ENCODE measurements at places on chromosomes 6 and 20.

DNA sequence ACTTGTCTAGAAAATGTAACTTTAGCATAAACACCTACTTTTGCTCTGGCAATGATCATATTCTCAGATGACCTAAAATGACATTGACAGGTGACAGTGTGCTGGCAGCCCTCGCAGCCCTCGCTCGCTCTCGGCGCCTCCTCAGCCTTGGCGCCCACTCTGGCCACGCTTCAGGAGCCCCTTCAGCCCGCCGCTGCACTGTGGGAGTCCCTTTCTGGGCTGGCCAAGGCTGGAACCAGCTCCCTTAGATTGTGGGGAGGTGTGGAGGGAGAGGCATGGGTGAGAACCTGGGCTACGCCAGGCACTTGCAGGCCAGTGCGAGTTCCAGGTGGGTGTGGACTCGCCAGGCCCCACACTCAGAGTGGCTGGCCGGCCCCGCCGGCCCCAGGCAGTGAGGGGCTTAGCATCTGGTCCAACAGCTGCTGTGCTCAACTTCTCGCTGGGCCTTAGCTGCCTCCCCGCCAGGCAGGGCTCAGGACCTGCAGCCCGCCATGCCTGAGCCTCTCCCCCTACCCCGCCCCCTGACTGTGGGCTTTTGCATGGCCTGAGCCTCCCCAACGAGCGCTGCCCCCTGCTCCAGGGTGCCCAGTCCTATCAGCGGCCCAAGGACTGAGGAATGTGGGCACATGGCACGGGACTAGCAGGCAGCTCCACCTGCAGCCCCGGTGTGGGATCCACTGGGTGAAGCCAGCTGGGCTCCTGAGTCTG, 17.2 kb downstream of the GSTA1 start:
- DNase-seq = no peak

DNA sequence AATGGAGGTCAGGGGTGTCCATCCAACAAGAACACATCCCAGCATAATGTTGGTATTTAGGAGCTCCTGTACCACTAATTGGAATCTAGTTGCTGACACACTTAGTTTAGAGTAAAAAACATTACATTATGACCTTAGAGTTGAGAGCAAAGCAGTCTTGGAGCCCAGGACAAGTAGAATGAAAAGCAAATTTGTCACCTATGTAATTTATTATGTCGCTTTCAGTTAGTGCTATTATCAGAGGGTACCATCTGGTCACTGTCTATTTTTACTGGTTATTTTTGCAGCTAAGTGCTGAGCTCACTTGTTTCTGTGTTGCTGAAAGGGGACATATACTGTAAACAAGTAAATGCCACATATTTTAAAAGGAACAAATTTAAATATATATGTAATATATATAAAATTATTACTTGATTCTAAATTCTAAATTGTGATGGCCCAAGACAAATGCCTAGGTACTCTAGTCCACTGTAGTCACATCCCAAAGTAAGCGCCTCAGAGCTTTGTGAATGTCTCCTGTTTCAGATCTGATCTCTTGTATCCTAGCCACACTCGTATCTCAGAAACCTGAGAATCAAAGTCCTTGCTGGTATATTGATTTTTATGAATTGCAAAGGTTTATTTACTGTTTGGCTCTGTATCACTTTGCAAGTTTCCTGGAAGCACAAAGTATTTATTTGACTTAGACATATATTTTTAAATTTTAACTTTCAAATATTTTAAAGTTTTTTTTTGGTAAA, 148.6 kb upstream of the MAN1A1 start:
- no peak for DNase-seq

DNA sequence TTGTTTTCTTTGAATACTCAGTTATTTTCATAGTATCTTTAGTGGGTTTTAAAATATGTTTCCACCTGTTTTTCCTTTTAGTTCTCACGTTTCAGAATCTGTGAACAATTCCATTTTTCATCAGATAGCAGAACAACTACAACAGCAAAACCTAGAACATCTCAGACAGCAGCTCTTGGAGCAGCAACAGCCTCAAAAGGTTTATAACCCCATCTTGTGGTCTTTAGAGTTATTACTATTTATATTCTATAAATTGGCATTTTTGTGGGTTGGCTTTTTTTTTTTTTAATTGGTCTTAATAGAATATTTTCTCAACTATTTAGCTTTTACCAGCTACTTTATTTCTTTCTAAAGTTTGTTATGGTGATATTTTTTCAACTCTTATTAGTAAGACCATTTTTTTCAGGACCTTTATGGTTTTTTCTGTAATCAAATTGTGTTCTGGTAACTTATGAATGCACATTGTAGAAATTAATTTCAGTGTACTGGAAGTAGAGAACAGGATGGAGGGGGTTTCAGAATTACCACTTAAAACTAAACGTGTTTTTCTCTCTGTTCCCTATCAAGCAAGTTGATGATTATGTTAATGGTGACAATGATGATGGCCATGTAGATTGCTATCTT, 72.2 kb downstream of the SCAF8 start:
- no peak for DNase-seq

GRCh38 chr20:7505835-7506221, 434.4 kb downstream of the HAO1 start:
- no peak for DNase-seq

DNA sequence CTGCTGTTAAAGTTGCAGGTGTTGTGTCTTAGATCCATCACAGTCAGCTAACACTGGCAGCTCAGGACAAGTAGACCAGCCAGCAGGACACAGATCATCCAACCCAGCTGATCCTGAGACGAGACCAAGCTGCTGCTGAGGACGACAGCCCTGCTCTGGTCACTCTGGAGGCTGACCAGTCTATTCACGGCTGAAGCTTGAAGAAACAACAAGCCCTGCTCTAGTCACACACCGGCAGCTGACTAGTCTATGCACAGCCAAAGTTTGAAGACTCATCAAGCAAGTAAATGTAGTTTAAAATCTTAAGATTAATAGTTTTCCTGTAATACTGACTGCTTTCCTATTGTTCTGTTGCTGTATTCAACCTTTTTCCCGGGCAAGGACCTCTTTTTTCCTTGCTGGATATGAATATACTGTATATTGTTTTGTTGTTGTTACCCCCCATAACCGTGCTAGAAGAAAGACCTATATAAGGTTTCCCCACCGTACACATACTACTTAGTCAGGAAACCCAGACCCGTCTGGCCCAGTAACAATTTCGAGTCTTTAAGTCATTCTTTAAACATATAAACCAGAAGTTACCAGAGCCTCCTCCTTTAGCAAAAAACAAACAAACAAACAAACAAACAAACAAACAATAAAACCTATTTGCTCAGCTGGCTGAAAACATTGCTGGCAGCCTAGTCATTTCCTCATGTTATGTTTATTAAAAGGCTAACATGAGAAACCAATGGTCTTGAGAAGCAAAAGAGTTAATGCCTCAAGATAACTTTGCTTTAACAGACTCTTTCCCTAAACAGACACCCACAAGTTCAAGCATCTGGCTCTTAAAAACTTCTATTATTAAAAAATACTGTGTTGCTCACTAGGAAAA, 16.7 kb upstream of the GSTA3 start:
- no peak for DNase-seq

- DNase-seq = no peak
Observed at GRCh38 chr6:40539853-40540252, 47.3 kb downstream of the LRFN2 start.

- no peak for DNase-seq
Observed at GRCh38 chr6:87791982-87792381, 89.9 kb upstream of the AKIRIN2 start.

DNA sequence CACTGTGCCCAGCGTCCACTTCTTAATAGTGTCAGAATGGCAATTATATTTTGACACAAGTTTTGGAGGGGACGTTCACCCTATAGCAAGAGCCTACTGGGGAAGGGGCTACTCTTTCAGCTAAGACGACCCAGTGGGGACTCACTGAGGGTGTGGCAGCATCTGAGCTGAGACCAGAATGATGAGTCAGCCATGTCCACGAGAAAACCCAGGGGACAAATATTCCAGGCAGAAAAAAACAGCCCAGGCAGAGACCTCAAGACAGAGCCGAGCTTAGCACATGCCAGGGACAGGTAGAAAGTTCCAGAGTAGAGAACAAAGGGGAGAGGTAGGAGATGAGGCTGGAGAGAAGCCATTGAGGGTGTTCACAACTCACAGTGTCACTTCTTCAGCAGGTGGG, 11.2 kb downstream of the CNBD2 start:
- DNase-seq = no peak

DNA sequence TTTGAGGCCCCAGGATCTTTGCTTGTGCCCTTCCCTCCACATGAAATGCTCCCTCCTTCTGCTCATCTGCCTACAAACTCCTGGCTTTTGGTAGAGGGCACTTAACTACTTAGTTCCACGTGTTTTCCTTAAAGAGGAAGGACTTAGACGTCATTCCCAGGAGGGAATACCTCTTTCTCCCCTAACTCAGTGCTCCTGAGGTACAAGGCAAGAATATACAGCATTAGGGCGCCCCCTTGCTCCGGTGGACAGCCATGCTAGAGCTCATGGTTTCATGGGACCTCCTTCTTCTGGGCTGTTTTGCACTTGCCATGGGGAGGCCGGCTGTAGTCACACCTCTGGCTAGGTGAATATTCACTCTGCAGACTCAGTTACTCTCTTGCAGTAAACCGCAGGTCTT, 93.8 kb upstream of the LY86 start:
- DNase-seq = no peak

DNA sequence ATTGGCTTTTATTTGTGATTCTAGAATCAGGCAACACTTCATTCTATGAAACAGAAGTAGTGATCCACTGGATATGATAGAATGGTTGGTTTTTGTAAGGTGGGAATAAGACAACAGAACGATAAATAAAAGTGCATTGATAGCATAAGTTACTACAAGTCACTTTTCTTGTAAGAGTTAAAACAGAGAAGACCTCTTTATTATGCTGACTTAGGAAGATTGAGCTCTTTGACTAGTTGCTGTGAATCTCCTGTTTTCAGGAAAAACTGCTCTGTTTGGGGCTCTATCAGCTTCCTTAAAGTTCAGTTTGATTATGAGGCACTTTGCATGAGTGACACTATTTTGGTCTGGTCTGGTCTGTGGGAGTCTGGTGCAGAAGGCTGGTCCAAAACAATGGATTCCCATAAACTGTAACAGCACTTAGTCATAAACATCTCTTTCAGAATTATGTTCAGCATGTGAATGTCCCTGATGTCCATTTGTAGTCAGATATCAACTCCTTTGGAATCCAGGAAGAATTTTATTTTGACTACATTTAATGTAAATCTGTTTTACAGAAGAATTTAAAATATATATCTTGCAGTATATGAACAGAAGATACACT, 35.0 kb upstream of the DSE start:
- DNase-seq = no peak

GRCh38 chr6:133809406-133809805, 79.5 kb upstream of the TCF21 start:
- DNase-seq = no peak
